ENCODE measurements at places on chromosomes 16 and 17.
A peak's percentile ranks its signal among the peaks of the same experiment; 100 is the strongest.

DNA sequence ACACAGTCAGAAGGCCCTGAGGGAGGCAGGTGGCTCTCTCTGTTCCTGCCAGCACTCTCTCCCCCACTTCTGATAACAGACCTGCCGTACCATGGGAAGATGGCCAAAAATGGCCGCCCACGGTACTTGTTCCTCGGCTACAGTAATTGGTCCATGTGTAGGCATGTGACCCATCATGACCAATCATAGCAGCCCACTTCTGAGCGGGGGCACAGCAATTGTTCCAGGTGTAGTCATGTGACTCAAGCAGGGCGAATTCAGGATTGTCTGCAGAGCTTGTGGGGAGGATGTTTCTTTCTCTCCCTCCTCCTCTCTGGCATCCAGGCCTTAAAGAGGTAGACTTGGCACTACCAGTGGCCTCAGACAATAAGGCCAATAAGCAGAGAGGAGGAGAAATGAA lies 250.4 kb downstream of the MRTFB start:
- DNase-seq, result no peak

- DNase-seq, result no peak
Observed at GRCh38 chr17:5110816-5111215, 862 bp downstream of the ZNF232 start.

DNA sequence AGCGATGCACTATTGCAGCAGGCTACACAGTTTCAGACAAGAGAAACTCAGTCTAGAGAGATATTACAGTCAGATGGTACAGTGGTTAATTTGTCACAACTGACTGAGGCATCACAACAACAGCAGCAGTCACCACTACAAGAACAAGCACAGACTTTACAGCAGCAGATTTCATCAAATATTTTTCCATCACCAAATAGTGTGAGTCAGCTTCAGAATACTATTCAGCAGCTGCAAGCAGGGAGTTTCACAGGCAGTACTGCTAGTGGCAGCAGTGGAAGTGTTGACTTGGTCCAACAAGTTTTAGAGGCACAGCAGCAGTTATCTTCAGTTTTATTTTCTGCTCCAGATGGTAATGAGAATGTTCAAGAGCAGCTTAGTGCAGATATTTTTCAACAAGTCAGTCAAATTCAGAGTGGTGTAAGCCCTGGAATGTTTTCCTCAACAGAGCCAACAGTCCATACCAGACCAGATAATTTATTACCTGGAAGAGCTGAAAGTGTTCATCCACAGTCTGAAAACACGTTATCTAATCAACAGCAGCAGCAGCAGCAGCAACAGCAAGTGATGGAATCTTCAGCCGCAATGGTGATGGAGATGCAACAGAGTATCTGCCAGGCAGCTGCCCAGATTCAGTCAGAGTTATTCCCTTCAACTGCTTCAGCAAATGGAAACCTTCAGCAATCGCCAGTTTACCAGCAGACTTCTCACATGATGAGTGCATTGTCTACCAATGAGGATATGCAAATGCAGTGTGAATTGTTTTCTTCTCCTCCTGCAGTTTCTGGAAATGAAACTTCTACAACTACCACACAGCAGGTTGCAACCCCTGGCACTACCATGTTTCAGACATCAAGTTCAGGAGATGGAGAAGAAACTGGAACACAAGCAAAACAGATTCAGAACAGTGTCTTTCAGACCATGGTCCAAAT lies 34.1 kb downstream of the NQO1 start:
- no peak for DNase-seq

GRCh38 chr17:17252149-17252661 lies 15.2 kb upstream of the FLCN start:
- no peak for DNase-seq

DNA sequence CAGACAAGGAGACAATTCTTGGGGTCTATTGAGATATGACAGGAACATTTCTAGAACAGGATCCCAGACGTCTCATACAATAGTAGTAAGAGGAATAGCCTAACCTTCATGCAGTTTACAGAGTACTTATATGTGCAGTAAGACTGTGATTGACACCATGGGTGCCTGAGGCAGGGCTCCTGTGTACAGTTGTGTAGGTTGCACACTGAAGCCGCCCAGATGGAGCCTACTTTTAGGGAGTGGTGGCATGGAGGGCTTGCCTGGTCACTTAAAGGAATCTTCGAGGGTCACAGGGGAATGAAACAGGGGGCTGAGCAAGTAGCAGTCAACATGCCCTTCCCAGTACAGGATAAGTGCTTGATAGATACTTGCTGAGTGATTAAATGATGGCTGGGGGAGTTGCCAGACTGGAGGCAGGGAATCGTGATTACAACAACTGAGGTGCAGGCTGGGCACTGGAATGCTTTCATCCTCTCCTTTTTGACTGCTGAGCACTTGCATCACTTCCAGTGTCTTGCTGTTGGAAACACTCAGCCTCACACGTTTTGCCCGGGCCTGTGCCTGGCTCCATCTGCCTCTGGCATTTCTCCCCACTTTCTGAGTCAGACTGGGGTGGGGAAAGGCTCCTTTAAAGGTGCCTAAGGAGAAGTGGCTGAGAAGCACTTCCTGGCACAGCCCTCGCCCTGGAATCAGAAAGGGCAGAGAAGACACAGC lies 71.0 kb downstream of the COPRS start:
- DNase-seq, result no peak

GRCh38 chr16:56607109-56607618 lies 1.2 kb upstream of the MT2A start:
- DNase-seq, result peak; percentile 42

DNA sequence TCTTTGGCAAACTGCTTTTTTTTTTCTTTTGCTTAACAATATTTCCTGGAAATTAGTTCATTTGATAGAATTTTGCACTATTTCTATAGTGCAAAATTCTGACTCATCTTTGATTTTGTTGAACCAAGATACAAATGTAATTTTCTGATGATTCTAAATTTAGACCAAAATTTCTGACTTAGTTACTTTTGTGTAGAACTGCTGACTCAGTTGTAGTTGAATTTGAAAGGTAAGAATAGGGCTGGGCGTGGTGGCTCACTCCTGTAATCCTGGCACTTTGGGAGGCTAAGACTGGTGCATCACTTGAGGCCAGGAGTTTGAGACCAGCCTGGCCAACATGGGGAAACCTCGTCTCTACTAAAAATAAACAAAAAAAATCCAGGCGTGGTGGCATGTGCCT lies 223.0 kb downstream of the BCAS3 start:
- no peak for DNase-seq

GRCh38 chr17:58006560-58006923 lies 504 bp downstream of the SRSF1 start:
- DNase-seq, result peak; percentile 59

GRCh38 chr17:65430209-65430833 lies 131.1 kb downstream of the AXIN2 start:
- no peak for DNase-seq

DNA sequence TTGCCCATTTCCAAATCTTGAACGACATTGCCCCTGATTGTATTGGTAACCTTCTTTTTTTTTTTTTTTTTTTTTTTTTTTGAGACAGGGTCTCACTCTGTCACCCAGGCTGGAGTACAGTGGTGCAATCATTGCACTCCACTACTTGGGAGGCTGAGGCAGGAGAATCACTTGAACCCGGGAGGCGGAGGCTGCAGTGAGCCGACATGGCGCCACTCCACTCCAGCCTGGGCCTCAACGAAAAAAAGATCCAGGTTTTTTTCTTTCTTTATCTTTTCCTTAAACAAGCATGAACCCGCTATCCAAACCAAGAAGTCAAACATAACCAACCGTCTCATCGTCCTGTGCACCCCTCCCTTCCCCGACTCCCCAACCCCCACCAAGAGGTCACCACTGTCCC lies 47.6 kb upstream of the RPH3AL start:
- DNase-seq, result no peak

DNA sequence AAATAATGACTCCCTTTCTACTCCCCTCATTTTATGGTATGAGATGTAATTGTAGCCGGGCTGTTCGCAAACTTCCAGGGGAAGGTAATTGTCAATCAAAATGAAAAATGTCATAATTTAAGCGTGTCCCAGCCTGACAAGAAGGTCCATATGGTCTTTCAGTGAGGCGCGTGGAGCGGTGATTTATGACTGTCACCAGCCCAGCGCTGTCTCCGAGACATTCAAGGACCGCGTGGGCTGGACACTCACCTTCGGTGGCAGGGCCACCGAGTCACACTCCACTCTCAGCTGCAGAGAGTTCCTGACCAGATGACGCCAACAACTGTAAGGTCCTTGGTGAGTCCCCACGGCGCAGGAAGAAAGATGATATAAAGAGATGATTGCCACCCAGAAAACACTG lies 157.7 kb upstream of the TNRC6C start:
- no peak for DNase-seq

GRCh38 chr16:58502217-58502921 lies 2.4 kb downstream of the NDRG4 start:
- DNase-seq, result no peak

DNA sequence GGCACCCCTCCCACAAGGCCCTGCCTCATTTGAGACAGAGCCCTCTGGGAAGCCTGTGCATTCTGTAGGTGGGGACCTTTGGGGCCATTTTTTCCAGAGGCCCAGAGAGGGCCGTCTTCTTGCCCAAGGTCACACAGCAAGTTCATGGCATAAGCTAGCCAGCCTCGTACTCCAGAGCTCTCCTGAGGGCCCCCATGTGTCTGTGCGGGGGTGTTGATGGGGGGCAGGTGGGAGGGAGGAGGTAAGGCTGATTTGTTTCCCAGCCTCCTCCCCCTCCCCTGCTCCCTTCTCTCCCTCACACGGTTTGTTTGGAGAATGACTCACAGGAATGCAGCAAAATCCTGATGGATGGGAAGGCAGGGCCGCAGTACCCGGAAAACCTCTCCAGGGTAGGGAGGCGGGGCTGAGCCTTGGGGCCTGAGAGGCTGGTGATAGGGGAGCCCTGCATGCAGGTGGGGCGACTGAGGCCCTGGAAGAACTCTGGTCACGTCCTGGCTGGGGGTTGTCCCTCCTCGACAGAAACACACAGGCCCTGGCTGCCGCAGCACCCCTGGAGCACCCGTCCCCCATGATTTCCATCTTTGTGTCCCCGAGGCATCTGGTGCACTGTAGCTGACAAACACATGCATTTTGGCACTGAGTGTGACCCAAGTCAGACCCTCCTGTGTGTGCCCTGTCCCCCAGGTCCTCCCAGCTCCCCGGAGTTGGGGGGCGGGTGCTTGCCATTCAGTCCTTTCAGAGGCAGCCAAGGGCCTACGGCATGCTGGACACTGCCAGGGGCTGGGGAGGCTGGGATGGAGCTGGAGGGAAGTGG lies 29.7 kb downstream of the RAI1 start:
- DNase-seq, result no peak

GRCh38 chr16:17370223-17370707 lies 100.5 kb downstream of the XYLT1 start:
- no peak for DNase-seq

- no peak for DNase-seq
Observed at GRCh38 chr16:48395375-48395774, 10.2 kb upstream of the SIAH1 start.

DNA sequence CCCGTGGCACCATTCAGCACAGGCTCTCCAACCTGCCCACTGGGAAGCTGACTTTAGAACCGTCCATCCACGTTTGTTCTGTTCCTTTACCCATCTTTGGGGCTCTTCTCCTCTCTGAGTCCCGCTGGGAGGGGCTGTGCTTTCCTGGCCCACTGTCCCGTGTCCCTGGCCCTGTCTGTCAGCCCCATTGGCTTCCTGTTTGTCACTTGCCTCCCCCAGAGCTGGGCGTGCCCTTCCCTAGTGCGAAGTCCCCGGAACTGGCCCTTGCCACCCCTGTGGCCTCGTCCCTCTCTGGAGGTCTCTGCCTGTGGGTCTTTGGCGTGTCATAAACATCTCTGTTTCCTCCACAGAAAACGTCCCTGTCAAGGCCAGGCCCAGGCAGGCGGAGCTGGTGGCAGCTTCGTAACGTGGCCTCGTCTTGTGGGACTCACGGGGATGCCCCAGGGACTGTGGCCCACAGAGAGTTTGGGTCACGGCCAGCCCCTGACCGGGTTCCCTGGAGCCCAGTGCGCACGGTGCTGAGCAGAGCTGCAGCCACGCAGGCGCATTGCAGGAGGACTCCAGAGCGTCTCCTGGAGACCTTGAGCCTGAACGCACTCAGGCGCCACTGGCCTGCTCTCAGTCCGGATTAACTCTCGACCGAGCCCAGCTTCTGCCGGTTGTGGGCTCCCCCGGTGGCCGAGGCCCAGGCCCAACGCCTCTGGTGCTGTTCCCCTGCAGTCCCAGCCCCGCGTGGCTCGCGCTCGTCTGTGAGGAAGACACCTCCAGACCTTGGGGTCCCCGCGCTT lies 7.3 kb downstream of the CHMP6 start:
- DNase-seq, result no peak

DNA sequence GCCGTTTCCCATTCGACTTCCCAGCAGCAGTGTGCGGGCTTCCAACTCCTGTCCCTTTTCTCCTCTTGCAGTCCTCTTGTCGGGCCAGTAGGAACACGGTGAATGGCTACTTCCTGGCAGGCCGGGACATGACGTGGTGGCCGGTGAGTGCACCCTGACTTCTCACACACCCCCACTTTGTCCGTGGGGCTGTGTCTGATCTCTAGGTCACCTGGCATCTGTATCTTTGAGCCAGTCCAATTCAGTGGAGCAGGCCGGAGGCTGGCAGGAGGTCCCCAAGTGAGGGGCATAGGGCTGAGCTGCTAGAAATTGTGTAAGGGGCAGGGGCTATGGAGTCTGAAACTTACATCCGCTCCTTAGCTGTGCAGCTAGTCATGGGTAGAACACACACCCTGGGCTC lies 6.6 kb downstream of the SLC5A10 start:
- DNase-seq, result peak; percentile 17

- DNase-seq, result no peak
Observed at GRCh38 chr16:3180445-3180878, 7.5 kb upstream of the OR1F1 start.

DNA sequence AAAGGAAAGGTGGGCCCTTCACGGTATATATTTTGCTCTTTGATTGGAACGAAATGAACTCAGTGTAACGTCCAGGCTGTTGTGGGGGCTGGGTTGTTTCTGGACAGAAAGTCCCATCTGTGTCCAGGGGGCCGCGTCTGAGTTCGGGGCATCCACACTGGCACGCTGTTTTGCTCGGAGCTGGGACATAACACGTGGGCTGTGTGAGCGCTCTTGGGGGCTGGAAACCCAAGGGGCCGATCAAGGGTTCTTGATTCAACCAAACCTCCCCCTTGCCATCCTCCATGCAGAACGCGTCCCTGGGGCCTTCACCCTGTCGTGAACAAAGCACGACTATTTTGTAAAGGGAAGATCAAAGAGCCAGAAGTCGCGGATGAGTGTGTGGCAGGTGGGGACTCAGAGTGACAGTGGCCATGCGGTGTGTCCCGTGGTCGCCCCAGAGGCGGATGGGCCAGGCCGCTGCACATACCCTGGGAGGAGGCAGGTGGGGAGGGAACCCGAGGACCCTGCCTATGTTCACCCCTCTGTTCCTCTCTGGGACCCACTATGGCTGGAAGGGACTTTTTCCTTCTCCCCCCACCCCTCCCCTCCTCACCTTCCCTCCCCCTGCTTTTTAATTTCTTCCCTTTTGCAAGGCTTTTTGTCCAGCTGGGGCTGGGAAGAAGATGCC lies 387.2 kb downstream of the SEC14L1 start:
- DNase-seq, result peak; percentile 19

GRCh38 chr17:40319651-40320540 lies 10.9 kb downstream of the RARA start:
- DNase-seq, result peak; percentile 68

GRCh38 chr16:86777381-86777946 lies 199.1 kb downstream of the FOXL1 start:
- DNase-seq, result no peak

- DNase-seq, result peak; percentile 49
Observed at GRCh38 chr16:30802936-30803335, 15.9 kb upstream of the ZNF629 start.

Measured in activated naive CD4-positive, alpha-beta T cell treated with anti-CD3 and anti-CD28 coated beads, Interleukin-2, amount 10 ng/mL, durations not matched to agents 7 days and 5 days (primary cell).